Heart left ventricle (tissue), 16 donors: ENCODE measurements at places on chromosomes 2 and 18. TPM values are rescaled to one million over a fixed set of nuclear protein-coding genes. Genes with fewer than 3 reads are reported as not detected.

- H3K27ac ChIP-seq: no peak overlapping the region
- no peak for DNase-seq
- no peaks in the 10 kb centered on the region for H3K4me1 ChIP-seq
Measured at GRCh38 chr18:45783097-45784075, 42.1 kb upstream of the SIGLEC15 start.

GRCh38 chr2:162265666-162266459 is 22.6 kb upstream of the FAP start:
- no peak overlapping the region for H3K27ac ChIP-seq
- H3K36me3 ChIP-seq: peaks cover 42% of the 10 kb centered on the region
- H3K4me3 ChIP-seq: no peak overlapping the region
- H3K4me1 ChIP-seq: peaks cover 13% of the 10 kb centered on the region
- no peaks in the 10 kb centered on the region for H3K27me3 ChIP-seq

- no peak for DNase-seq
- H3K4me1 ChIP-seq: no peaks in the 10 kb centered on the region
- H3K36me3 ChIP-seq: peaks cover 29% of the 10 kb centered on the region
- H3K27ac ChIP-seq: no peak overlapping the region
Measured at GRCh38 chr2:189014449-189015138, 40.4 kb downstream of the COL3A1 start.

DNA sequence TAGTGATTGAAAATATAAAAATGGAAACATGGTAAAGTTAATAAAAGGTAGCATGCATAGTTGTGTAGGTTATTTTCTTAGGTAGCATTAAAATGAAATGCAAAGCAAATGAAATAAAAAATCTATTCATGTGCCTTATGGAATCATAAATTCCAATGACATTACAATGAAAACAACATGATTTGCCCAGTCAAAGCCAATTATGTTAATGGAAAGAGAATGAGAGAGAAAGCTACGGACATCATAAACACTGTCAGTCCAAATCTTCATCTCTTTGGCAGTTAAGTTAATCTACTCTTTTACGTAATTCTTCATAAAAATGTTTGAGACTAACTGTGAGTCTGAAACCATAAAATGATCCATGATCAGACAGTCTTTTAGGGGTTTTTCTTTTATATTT is 636.7 kb upstream of the SYT4 start:
- no peaks in the 10 kb centered on the region for H3K36me3 ChIP-seq
- no peak overlapping the region for H3K4me3 ChIP-seq
- no peak for DNase-seq
- H3K27me3 ChIP-seq: no peaks in the 10 kb centered on the region

DNA sequence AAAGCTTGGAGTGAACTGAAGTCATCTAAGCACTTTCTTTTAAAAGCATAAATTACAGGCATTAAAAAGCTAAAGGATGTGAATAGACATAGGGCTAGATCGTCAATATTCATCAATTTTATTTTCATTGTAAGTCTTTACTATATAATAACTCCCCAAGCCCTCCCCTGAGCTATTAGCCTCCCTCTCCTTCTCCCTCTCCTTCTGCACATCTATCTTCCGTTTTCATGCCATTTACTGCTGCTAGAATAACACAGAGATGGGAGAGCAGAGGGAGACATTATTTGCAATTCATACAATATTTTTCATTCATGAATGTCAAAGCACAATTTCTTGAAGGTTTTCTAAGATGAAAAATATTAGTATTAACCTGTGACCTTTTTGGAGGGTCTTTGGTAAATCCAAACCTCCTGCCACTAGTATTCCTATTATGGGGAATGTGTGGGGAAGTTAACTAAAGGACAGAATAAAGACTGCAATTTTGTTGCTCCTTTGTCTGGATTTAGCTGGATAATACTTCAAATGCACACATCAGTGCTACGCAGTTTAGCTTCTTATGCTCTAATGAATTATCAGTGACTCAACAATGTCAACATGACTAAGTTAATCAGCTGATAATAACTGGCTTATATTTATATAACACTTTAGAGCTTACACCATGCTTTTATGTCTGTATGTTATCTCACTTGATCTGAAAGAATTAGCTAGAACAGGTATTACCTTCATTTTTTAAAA is 28.2 kb upstream of the MFF start:
- H3K27me3 ChIP-seq: no peaks in the 10 kb centered on the region
- no peaks in the 10 kb centered on the region for H3K4me1 ChIP-seq
- no peak overlapping the region for H3K4me3 ChIP-seq
- H3K36me3 ChIP-seq: no peaks in the 10 kb centered on the region

DNA sequence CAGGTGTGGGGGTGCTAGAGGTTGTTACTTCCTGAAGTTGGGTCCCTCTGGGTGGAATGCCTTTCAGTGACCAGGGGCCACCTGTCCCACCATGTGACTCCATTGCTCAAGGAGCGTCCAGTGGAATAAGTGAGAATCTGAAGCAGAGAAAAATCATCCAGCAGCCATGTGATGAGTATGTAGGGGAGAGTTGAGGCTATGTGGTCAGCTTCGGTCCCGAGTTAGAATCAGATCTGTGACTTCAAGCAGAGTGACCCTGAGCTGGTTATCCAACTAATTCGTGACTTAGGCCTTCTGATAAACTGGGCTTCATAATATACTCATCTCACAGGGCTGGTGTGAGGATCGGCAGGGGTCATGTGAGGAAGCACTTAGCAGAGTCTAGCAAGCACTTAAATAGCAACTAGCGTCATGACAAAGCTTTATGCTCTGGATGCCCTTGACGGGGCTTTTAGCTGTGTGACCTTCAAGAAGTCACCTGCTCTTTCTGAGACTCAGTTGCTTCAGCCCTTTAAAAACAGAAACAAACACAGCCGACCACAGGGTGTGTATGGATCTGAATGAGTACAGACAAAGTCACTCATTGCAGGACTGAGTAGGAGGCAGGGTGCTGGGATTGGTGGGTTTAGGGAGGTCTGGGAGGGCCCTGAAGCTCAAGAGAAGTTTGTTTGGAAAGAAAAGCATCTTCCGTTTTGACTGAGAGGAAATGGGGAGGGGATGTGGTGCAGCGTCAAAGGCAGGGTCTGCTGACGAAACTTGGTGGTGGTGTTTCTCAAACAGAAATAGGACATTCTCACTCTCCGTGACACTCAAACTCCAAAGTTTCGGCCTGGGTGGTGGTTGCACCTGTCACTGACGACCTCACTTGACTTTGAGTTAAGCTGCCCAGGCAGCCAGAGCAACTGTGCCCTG is 264.0 kb upstream of the CXCR4 start:
- DNase-seq: no peak
- H3K27me3 ChIP-seq: no peaks in the 10 kb centered on the region
- H3K4me3 ChIP-seq: no peak overlapping the region
- no peaks in the 10 kb centered on the region for H3K4me1 ChIP-seq

DNA sequence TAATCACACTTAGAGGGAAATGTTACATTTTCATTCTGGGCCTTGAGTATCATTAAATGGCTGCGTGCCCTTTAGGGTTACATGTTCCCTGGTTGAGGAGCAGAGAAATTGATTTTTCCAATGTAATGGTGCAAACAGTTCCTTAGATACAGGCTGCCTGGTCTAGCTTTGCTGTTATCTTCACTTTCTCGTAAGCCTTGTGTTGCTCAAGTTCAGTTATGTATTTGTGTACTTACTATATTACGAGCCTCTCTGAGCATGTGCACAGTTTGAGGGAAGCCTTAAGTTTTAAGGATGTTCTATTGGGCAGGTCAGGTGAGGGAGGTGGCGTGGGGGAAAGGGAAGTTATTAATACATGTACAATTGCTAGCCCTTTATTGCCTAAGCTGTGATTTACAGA is 23.7 kb downstream of the CEP192 start:
- no peak for DNase-seq
- no peaks in the 10 kb centered on the region for H3K27me3 ChIP-seq
- no peak overlapping the region for H3K27ac ChIP-seq
- peaks cover 17% of the 10 kb centered on the region for H3K36me3 ChIP-seq
- no peak overlapping the region for H3K4me3 ChIP-seq
- H3K4me1 ChIP-seq: peaks cover 21% of the 10 kb centered on the region

Gene UGT1A8
- not detected for polyA plus RNA-seq

Gene NRP2
- 2.0 TPM for polyA plus RNA-seq

Gene KCNF1
- polyA plus RNA-seq: 0.22 TPM

Gene AQP12A
- polyA plus RNA-seq: not detected

Gene CHRNA1
- polyA plus RNA-seq: 0.99 TPM
